ENCODE measurements at places on chromosomes 2 and 18.

- no peak for DNase-seq
Observed at GRCh38 chr2:170202437-170202836, 24.5 kb downstream of the MYO3B start.

- no peak for DNase-seq
Observed at GRCh38 chr2:172861098-172861497, 125.5 kb downstream of the RAPGEF4 start.

DNA sequence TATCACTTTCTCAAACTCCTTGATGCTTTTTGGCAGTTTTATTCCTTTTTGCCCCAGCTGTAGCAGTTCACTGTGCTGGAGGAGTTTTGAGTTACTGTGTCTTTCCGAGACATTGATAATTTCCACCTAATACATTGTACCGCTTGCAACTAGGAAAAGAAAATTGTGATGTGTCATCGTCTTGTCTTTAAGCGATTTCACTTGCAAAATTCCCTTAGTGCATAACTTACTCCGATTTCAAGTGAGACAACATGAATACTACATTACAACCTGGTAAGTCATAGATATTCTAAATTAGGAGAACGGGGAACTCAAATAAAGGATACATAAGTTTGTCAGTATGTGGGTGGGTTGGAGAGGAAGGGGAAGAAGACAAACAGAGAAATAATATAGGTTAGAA is 340.5 kb upstream of the KYNU start:
- DNase-seq, result no peak

GRCh38 chr18:76771192-76771799 is 51.1 kb upstream of the ZNF236 start:
- DNase-seq, result no peak

GRCh38 chr2:190343536-190344275 is at the start of gene INPP1:
Gene INPP1 (plus strand): TSS chr2:190343589. CDS start chr2:190360103, 16,514 bp downstream.
- DNase-seq, result peak; percentile 14

DNA sequence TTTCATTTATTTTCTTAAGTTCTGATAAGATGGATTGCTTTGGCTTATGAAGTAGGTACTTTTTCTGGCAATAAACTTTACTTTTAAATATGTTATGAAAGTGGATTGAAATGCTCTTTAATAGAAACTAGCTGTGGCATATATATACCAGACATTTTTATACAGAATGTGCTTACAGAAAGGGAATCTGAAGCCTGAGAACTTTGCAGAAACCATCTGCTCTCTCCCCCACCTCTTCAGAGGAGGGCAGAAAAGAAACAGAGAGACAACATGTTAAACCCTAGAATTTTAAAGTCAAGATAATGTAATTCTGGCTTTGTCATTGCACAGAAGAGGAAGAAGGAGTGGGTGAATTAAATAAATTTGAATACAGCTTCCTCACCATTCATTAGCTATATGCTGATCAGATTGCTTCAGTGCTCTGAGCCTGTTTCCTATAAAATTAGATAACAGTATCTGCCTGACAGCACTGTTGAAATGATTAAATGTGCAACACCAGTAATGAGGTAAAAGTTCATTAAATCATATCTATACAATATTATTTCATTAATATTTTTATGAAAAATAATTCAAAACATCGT is 247.3 kb downstream of the CNTNAP5 start:
- no peak for DNase-seq
